ENCODE measurements at places on chromosomes 13 and 19.

DNA sequence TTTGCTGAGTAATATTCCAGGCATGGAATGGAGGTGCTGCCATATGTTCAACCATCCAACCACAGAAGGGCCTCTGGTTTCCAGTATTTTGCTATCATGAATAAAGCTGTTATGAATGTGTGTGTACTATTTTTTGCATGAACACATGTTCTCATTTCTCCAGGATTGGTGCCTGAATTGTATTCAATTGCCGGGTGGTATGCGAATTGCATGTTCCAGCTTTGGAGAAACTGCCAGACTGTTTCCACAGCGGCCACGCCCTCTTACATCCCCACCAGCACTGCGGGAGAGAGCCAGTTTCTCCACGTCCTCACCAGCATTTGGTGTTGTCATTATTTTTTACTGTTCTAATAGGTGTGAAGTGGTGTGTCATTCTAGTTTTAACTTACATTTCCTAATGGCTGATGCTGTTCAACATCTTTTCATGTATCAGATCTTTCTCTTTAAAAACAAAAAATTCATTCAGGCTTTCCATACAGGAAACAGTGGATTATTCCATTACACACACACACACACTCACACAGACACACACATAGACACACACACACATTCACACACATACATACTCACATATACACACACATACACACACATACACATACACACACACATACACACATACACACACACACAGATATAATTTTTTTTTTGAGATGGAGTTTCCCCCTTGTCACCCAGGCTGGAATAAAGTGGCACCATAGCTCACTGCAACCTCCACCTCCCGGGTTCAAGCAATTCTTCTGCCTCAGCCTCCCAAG is 154.1 kb downstream of the PTPRS start:
- no peak for DNase-seq

- DNase-seq = no peak
Measured at GRCh38 chr13:75485286-75486062, 3.5 kb upstream of the TBC1D4 start.

DNA sequence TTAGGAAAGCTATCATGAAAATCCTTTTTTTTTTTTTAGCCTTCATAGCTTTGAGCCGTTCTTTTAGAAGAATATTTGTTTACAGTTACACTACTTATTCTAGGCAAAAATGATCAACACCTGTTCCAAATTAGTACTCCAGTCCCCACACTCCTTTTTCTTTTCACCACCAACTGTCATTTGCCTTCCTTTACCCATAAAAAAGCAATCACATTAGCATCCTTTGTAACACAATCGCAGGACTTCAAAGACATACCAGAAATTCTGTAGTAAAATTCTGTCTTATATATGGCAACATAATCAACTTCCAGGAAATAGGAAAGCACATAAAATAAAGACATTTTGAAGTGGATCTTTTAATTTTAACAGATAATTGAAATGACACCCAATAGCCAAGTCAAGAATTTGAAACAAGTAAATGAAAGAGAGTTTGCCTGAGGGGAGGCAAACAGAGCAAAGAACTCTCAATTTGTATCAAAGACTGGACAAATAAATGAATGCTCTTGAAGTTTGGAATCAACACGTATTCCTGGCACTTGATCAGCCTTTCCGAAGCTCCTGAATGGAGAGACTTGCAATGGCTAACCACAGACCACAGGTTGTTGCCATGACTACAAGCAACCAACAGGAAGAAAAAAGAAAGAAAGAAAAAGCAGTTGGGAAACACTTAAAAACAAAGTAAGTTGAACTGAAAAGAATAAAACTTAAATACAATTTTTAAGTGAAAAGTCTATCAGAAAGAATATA is 206.8 kb downstream of the PCDH9 start:
- DNase-seq = no peak

GRCh38 chr19:51926426-51926783 is 867 bp upstream of the ZNF613 start:
- DNase-seq = no peak

GRCh38 chr19:20044663-20045062 is 5.4 kb upstream of the ZNF682 start:
- no peak for DNase-seq

GRCh38 chr19:2059422-2060201 is 8.6 kb upstream of the MKNK2 start:
- no peak for DNase-seq

DNA sequence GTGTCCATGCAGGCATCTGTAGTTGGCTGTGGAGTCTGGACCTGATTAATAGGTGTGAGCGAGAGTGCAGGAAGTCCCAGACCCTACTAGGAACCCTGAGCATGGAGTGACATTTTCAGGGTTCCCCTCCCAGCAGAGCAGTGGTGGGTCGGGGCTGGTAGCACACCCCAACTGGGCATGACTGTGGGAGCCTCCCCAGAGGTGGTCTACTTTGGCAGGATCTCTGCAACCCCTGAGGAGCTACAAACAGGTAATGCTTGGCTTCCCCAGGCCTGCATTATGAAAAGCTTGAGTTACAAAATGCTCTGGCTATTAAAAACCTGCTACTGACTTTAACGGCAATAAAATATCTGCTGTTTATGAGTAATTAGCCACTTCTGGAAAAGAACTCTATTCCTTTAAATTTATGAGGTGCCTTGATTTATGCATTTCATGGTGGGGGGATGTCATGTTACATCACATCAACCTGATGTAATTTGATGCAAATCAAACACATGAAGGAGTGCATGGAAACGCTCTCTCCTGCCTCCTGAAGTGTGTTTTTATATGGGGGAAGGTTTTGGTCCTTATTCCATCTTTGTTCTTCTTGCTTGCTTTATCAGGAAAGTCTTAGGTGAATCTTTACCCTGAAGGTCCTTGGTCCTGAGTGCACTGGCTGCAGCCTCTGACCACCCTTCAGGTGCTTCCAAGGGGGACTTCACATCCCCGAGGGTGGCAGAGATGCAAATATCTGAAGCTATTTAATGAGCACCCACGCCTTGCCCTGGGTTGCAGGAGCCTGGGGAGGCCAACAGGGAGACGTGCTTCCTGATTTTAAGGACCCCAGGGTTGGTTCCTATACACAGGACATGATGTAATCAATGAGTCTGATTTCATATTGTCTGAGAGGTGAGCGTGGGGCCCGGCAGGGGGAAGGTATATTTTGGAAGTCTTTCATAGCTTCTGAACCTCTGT is 54.0 kb downstream of the ZNF536 start:
- no peak for DNase-seq

DNA sequence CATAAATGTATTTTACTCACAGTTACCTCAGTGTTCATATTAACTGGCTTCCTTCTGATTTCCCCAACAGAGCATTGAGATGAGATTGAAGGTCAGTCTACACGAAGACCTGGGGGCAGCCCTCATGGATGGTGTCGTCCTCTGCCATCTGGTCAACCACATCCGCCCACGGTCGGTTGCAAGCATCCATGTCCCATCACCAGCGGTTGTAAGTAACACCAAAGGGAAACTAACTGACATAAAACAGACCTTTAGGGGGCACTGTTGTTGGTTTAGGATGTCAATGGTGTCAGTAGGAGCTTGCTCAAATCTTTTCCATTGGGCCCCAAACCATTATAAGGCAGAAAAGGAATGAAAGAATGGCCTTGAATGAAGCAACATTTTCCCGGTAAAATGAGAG is 68.2 kb downstream of the ESD start:
- DNase-seq = no peak

- DNase-seq = no peak
Measured at GRCh38 chr13:89980896-89981295, 1366.6 kb upstream of the MIR17HG start.

DNA sequence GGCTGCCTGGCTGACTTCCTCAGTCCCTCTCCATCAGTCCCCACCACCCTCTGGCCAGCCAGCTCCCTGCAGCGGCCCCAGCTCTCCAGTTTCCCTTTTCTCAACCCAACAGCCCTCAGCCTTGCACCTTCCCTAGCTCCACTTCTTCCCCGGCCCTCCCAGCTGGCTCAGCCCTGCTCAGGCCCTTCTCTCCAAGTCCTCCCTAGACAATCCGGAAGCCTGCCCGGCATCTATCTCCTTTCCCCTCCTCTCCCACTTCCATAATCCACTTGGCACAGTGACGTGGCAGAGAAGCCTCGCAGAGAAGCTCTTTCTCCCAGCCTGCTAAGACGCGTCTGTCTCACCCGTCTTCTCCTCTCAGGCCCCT is 1.1 kb downstream of the UBXN6 start:
- DNase-seq = no peak

DNA sequence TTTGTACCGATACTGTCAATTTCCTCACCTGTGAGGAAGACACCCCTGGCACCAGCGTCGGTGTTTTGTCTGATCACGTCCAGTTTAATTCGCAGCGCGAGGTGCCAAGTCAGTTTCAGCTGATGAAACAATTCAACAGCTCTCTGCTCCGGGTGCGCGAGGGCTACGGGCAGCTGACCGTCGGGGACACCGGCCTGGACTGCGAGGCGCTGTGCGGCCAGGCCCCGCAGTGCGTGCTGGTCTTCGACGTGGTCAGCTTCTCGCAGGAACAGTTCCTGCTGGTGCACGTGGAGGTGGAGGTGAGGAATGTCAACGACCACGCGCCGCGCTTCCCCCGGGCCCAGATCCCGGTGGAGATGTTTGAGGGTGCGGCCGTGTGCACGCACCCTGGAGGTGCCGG is 171.5 kb downstream of the OLFM4 start:
- no peak for DNase-seq

GRCh38 chr13:60482012-60482411 is 85.0 kb downstream of the TDRD3 start:
- no peak for DNase-seq

DNA sequence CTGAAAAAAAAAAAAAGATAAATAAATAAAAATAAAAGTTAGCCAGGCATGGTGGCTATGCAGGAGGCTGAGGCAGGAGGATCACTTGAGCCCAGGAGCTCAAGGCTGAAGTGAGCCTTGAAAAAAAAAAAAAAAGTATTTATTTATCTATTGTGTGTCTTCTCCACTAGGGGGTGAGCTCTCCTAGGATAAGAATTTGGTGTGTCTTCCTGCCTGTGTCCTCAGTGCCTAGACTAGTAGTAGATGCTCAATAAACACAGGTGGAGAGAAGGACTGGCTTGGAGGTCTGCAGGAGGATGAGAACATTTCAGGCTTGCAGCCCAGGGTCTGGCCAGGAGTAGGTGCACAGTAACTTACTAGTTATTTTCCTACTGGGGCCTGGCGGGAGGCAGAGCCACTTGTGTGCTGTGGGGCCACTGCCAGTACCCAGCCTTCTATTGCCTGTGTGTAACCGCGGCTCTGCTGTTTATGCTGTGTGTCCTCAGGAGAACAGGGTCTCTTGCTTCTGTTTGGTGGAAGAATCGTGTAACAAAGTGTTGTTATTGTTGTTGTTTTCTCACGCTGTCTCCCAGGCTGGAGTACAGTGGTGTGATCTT is 5.4 kb downstream of the LMTK3 start:
- DNase-seq = no peak

- peak; percentile 27 for DNase-seq
Measured at GRCh38 chr19:343941-344624, 513 bp downstream of the MIER2 start.

DNA sequence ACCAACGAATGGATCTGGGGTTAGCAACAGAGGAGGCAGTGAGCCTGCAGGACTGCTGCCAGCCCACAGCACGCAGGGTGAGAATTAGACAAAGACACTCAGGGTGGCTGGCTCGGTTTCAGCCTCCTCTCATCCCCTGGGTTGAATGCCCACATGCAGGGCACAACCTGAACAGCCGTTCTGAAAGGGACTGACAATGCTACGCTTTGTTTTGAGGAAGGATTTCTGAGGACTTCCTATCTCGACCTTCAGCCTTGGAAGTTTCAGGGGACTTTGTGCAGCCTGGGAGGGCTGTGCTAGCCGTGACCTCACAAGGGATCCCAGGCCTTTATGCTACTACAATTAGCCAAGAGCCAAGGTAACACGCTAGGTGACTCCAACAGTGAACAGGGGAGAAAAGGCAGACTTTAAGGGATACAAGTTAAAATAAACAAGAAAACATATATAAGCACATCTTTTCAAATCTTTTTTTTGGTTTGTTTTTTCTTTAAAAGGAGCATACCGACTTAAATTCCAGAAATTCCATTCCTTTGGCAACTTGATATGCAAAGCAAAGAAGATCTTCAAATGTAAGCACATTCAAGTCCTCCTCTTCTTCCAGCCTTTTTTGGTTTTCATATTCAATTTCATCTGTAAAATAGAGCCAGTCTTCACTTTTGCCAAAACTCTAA is 34.5 kb upstream of the URAD start:
- DNase-seq = no peak

DNA sequence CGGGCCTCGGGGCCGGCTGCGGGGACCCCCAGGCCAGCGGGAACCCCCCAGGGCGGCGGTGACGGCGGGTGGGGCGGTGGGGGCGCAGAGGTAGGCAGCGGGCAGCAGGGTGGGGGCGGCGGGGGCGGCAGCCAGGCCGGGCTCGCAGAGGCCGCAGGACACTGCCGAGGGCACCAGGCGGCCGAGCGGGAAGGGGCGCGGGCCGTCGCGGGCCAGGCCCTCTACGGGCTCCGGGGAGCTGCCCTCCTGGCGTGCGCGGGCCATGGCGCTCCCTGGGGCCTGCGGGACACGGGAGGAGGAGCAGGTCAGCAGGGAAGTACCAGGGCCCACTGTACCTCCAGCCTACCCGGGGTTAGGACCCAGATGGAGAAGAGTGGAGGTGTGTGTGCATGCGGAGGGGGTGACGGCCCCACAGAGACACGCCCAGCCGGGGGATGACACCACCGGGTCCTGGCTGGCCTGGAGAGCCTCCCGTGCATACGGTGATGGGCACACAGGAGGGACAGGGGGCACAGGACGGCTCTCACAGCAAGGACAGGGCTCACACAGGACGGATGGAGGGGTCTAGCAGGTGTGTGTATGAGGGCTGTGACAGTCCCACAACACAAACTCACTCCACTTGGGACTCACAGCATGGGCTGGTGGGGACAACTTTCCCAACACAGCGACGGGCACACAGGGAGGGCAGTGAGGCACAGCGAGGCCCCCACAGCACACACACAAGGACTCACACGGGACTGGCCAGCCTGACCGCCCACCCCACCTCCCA is 2.6 kb downstream of the BBC3 start:
- DNase-seq = peak; percentile 48

- DNase-seq = no peak
Measured at GRCh38 chr13:39148513-39148961, 110.3 kb downstream of the NHLRC3 start.

- no peak for DNase-seq
Measured at GRCh38 chr13:41613984-41614661, 156.8 kb downstream of the RGCC start.

- no peak for DNase-seq
Measured at GRCh38 chr19:17543986-17544385, 11.5 kb upstream of the COLGALT1 start.

- no peak for DNase-seq
Measured at GRCh38 chr19:13146763-13147563, 3.2 kb downstream of the STX10 start.
